ENCODE measurements at places on chromosomes 12 and 14.

- DNase-seq = no peak
Observed at GRCh38 chr12:56687223-56688128, 608 bp downstream of the PTGES3 start.

DNA sequence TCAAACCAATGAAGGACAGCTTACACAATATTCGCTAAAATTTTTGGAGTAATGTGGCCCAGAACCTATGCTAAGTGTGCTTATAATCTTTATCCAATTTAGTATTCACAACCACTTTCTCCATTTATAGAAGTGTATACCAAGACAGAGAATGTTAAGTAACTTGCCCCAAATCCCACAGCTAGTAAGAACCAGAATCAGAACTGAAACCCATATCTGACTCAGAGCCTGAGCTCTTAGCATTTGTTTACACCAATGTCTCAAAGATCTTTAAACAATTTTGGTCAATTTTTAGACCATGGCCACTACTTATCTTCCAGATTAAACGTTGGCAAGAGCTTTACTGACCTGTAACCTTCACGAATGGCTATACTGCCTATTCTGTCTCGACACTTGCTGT, 53.0 kb downstream of the PAPLN start:
- no peak for DNase-seq

DNA sequence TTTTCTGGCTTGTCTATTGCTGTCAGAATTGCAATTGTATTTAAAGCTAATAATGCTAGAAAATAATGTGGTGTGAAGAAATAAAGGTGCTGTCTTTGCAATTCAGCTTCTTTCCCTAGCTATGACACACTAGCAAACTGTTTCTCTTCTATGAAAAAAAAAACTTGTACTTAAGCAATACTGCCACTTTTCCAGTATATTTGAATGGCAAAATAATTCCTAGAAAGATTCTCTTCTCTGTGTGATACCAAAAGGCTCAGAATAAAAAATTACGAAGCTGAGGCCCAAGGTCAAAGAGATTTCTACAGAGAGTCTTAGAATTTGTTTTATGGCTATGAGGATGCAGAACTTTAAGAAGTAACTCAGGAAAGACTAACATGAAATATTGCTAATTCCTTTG, 235.5 kb downstream of the ADAMTS20 start:
- DNase-seq = no peak

- DNase-seq = no peak
Observed at GRCh38 chr14:103301512-103302354, 32.3 kb upstream of the EIF5 start.

DNA sequence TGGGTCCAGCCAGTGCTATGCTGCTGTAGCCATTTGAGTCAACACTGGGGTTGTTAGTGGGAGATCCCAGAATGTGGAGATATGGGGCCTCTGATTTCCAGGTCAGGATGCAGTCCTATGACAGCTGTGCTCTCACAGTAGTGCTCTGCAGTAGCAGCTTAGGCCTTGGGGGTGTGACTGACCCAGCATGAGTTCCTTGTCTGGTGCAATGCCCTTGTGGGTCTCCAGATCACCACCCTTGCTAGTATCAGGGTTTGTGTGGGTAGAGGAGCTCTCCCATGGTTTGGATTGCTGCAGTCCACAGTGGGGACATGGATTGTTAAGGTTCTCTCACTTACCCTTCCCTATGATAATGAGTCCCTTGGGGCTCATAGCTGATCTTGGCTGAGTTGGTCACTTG, 113.7 kb downstream of the RAD51B start:
- DNase-seq = no peak

- no peak for DNase-seq
Observed at GRCh38 chr12:60935981-60936761, 1324.0 kb upstream of the USP15 start.

DNA sequence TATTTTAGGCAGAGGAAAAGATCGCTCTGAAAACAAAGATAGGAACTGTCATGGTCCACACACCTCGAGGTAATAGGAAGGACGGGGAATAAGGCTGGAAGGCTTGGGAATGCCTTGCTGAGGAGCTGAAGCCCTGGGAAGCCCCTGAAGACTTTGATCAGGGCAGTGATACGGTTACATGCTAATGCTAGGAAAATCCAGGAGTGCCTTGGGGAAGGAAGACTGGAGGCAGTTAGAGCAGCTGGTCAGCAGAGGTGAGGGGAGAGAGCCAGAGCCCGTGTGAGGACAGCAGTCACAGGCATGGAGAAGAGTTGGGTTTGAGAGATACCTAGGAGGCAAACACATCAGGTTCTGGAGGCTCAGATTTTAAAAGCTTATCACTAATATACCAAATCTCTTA, 8.6 kb upstream of the YY1 start:
- DNase-seq = no peak

DNA sequence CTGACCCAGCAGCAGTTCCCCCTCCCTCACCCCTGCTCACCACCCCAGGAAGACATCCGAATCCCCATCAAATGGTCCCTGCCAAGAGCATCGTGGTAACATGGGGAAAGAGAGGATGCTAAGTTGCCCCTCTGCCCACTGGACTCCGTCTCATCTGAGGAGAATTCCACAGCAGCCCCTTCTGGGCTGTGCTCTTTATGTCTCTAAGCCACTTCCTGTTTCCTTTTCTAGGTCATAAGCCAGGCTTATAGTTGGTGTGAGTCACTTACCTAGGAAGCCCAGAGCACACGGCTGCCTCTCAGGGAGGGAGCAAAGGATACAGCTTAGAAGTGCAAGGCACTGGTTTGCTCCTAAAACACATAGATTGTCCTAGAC, 76.0 kb downstream of the VCPKMT start:
- DNase-seq = no peak

DNA sequence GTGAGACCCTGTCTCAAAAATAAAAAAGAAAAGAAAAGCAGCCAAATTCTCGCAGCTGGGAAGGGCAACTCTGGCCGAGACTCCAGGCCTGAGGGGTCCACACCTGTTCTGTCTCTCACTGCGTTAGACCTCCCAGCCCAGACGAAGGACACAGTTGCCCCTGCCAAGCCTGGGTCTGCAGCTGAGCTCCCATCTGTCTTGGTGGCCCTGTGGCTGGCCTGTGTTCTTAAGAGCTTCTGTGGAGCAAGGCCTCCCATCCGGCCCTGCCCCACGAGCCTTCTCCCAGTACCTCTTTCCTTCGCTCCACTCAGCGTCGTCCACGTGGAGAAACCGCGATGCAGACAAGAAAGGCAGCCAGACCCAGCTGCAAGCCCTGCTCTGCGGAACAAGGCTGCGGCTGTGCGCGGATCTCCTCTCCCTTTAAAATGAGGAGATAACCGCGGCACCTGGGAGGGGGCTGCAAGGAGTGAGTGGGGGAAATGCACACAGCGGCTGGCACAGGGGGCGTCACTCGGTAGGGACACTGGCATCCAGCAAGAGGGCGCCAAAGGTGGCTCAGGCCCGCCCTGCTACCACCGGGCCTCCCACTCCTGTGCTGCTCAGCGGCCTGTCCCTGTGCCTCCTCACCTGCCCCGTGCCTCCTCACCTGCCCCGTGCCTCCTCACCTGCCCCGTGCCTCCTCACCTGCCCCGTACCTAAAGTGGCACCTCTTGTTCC, 42.4 kb downstream of the LRRC74A start:
- no peak for DNase-seq

GRCh38 chr14:92441751-92442504, 71.7 kb upstream of the RIN3 start:
- DNase-seq = no peak

GRCh38 chr12:33012226-33012625, 115.6 kb upstream of the PKP2 start:
- DNase-seq = no peak

DNA sequence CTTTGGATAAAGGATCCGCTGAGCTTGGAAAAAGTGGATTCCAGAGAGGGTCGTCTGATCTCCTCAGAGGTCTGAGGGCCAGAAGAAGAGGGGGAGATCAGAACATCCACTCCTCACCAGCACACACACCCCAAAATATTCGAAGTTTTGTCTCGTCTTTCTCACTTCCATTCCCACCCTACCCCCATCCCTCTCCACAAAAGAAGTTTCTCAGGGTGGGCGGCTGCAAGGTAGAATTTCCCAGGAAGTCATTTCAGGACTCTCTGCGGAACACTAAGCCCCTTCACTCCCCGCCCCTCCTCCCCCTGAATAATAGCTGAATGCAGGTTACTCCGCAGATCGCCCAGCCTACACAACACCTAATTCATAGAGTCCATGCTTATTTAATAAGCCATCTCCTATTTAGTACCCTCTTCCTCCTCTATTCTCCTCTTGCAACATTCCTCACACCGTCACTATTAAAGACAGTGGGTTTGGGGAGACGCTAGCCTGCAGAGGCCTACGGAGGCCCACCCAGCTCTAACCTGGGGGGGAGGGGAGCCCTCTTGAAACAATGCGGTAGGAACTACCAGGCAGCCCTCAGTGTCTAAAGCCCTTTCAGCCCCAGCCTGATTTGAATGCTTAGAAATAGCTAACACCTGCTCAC, 649 bp upstream of the SALL2 start:
- no peak for DNase-seq

DNA sequence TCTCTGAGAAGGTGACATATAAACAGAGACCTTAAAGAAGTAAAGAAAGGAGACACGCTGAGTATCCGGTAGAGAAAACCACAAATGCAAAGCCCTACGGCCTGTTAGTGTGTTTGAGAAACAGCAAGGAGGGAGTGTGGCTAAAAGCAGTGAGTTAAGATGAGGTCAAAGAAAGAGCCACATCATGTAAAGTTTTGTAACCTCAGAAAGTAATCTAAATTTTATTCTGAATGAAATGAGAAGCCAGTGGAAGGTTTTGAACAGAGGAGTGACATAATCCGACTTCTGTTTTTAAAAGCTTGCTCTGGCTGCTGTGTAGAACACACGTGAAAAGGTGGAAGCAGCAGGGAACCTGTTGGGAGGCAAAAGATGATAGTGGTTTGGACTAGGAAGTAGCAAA, 32.6 kb downstream of the PPP2R5E start:
- DNase-seq = no peak

DNA sequence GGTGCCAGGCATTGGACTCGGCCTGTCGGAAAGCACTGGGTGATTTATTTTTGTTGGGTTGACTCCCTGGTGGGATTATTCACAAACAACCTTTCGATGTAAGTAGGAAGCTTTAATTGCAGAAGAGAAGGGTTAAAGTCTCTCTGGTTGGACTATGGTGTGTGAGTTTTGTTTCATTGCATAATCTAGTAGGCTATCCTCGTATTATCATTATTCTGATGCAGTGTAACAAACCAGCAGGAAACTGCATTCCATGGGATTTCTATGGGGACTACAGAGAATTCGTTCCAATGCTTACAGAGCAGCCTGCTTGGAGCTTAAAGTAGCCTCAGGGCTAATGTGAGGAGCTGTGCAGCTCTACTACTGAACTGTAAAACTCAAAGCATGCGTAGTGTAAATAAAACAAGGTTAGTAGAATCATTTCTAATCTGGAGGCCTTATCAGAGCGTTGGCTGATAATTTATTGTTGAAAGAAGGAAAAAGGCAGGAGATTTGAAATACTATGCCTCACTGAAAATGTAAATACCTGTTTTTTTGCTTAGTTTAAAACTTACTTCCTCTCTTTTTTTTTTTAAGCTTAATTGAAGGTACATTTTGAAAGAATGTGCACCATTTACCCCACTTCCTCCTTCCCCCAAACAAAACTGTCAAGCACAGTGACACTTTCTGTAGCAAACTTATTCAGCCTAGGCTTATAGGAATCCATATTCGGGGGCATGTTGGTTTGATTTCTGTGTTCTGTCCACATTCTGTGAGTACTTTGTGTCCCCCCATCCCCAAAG, 226.7 kb downstream of the NPAS3 start:
- no peak for DNase-seq

DNA sequence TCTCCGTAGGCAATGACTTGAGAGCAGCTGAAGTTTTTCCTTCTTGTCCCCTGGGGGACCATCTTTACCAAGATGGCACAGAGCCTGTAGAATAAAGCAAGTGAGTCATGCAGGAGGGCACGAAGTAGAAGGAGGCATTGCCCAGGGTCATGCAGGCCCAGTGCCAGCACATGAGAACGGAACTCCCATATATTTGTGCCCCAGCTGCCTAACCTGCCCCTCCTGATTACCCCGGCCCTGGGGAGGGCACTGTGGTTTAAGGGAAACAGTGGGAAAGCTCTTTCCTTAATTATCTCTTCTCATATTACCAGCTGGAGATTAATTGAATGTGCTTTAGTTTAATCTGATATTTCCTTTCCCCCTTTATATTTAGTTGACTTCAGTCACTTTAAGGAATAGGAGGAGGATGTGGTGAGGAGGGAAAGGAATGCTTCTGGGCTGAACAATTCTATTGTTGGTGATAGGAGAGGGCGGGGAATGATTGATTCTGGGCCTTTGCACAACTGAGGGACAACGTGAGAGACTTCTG, 51.9 kb downstream of the RASSF8 start:
- peak; percentile 66 for DNase-seq

DNA sequence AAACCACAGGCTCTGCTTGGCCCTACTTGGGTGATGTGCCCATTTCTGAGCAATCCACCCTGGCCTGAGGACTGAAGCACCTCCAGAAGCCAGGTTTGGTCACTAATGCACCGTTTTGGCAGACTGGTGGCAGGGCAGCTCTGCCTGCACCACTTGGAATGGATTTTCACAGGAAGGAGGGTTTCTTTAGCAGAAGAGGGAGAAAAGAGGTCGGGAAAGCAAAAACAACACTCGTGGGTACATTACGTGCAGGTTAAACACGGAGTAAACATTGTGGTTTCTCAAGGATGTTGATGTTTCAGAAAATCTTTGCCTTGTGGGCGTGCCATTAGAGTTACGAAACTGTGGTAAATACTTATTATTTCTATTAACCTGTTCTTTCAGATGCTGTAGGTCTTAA, 70.8 kb downstream of the KCNA5 start:
- DNase-seq = no peak

GRCh38 chr14:91281346-91281745, 36.8 kb upstream of the GPR68 start:
- no peak for DNase-seq

- DNase-seq = no peak
Observed at GRCh38 chr12:79252358-79253075, 387.9 kb downstream of the SYT1 start.

DNA sequence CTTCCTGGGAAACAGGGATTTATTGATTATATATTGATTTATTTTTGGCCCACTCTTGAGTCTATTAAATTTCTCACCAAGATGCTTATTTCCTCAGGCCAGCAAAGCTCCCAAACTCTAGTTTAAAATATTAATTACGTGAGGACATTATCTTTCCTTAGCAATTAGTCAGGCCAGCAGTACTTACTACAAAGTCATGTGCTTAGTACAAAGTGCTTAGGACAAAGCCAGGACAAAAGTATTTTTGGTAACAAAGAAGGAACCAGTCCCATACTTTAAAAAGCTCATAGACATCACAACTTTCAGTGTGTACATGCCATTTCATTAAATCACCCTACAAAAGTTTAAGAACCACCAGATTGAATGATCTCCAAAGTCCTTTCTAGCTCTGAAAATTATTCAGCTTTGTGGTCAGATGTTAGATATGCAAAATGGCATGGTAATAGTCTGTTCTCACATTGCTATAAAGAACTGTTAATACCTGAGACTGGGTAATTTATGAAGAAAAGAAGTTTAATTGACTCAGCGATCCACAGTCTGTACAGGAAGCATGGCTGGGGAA, 94.7 kb upstream of the PWP1 start:
- DNase-seq = no peak

DNA sequence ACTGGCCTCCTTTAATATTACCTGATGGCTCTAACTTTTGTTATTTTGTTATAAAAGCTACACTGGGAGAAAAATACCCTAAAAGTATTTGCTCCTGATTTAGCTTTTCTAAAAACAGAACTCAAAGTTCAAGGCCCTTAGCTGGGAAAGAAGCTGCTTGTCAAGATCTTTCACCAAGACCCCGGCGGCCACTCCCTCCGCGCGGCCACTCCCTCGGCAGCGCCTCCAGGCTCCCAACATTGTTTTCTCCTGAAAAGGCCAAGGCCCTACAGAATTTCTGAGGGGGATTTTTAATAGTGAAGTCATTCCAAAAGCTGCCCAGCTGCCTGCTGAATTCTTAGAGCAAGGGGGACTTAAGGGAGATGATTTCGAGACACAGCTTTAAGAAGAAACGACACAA, 96.4 kb downstream of the NTN4 start:
- DNase-seq = no peak
